ENCODE measurements at places on chromosomes 16 and 17. TPM values are rescaled to one million over a fixed set of nuclear protein-coding genes. Genes with fewer than 3 reads are reported as not detected.

The TEKT1 gene
- total RNA-seq, result not detected

The TPSD1 gene
- not detected for total RNA-seq

The CNGB1 gene
- not detected for total RNA-seq

The TBC1D3I gene
- 1.9 TPM for total RNA-seq

The ACE gene
- 6.4 TPM for total RNA-seq

The AXIN2 gene
- 10.2 TPM for total RNA-seq

The TEX14 gene
- total RNA-seq, result 0.22 TPM

- H3K4me3 ChIP-seq, result no peak overlapping the region
- DNase-seq, result no peak
- peaks cover 3% of the 10 kb centered on the region for H3K4me1 ChIP-seq
- no peak overlapping the region for H3K27ac ChIP-seq
Measured at GRCh38 chr17:51818777-51819176, 339.7 kb downstream of the CA10 start.

GRCh38 chr17:2125013-2125535, 70.2 kb downstream of the HIC1 start:
- no peak overlapping the region for H3K27ac ChIP-seq
- H3K27me3 ChIP-seq, result no peaks in the 10 kb centered on the region
- H3K4me1 ChIP-seq, result no peaks in the 10 kb centered on the region
- peaks cover 9% of the 10 kb centered on the region for H3K36me3 ChIP-seq

DNA sequence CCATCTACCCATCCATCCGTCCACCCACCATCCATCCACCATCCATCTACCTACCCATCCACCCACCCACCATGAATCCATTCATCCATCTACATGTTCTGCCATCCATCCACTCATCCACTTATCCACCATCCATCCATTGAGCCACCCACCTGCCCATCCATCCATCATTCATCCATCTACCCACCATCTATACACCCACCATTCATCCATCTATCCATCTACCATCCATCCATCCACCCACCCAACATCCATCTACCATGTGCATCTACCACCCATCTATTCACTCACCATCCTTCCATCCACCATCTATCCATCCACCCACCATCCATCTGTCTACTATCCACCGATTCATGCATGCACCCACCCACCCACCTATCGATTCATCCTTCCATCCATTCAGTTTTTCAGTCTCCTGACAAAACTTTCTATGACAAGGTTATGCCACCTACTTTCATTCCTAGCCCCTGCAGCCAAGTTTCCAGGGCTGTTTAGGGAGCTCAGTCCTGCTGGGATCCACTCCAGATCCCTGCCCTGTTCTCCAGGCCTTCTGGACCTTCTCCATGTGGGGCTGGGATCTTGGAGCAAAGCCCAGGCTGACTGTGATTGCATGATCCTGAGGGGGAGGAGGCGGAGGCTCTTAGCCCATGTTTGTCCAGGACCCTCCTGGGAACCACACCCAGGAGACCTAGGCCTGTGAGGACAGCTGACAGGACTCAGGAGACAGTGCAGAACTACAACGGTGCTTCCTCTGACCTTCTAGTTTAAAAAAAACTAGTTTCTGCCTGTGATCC, 27.4 kb downstream of the BCO1 start:
- no peak for DNase-seq
- H3K4me3 ChIP-seq, result no peak overlapping the region
- peaks cover 6% of the 10 kb centered on the region for H3K4me1 ChIP-seq
- peaks cover 2% of the 10 kb centered on the region for H3K36me3 ChIP-seq
- H3K27me3 ChIP-seq, result no peaks in the 10 kb centered on the region

DNA sequence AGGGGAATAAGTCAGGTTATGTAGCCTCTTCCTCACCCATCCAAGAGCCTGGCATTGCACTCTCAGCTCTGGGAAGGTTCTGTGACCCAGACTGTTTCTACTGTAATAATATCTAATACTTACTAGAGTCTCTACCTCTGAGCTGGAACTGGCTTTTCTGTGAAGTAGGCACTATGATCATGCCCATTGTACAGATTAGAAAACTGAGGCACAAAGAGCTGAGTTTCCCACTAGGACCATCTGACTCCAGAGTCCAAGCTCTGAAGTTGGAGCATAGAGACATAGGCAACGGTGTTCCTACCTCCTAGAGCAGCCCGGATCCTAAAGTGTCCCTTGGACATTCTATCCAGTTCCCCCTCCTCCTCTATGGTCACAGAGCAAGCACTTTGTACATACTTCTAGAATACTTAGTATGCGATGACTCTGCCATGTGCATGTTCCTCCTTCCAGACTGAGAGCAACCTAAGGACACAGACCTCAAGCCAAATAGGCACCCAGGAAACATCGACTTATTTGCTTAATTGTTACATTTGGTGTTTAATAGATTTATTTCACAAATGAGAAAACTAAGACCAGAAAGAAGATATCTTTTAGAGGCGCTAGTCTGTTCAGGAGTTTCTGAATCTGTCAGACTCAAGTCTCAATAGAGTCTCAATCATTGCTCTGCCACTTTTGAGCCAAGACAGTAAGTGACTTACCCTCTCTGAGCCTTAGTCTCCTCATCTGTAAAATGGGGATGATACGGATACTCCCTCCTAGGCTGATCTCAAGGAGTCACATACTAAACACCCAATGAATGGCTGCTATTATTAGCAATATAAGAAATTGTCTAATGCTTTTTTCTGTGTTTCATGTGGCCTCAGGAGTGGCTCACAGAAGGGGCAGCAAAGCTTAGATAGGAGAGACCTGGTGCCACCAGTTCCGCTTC, 3.6 kb downstream of the CLEC19A start:
- no peaks in the 10 kb centered on the region for H3K27me3 ChIP-seq
- no peak for DNase-seq
- no peak overlapping the region for H3K27ac ChIP-seq
- peaks cover 15% of the 10 kb centered on the region for H3K4me1 ChIP-seq
- no peak overlapping the region for H3K4me3 ChIP-seq
- H3K36me3 ChIP-seq, result no peaks in the 10 kb centered on the region

GRCh38 chr16:22322021-22322471, 24.8 kb downstream of the POLR3E start:
- H3K36me3 ChIP-seq, result peaks cover 6% of the 10 kb centered on the region
- H3K4me3 ChIP-seq, result no peak overlapping the region
- no peaks in the 10 kb centered on the region for H3K27me3 ChIP-seq
- no peak for DNase-seq
- peaks cover 3% of the 10 kb centered on the region for H3K4me1 ChIP-seq
- H3K27ac ChIP-seq, result no peak overlapping the region

DNA sequence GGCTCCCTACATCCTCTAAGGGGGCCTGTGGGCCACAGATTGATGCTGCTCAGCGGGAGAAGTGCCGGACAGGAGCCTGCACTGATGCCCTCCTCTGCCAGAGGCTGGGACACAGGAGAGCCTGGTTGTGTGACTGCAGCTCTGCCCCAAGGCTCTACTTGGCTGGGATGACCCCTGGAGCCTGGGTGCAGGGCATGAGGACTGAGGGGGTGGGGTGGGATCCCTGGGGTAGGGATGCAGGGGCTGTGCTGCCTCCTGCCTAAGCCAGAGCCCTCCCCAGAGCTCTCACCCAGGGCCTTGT, 577 bp downstream of the EVPLL start:
- peaks cover 7% of the 10 kb centered on the region for H3K27me3 ChIP-seq
- no peak overlapping the region for H3K4me3 ChIP-seq
- H3K4me1 ChIP-seq, result no peaks in the 10 kb centered on the region
- H3K27ac ChIP-seq, result no peak overlapping the region
- no peaks in the 10 kb centered on the region for H3K36me3 ChIP-seq

DNA sequence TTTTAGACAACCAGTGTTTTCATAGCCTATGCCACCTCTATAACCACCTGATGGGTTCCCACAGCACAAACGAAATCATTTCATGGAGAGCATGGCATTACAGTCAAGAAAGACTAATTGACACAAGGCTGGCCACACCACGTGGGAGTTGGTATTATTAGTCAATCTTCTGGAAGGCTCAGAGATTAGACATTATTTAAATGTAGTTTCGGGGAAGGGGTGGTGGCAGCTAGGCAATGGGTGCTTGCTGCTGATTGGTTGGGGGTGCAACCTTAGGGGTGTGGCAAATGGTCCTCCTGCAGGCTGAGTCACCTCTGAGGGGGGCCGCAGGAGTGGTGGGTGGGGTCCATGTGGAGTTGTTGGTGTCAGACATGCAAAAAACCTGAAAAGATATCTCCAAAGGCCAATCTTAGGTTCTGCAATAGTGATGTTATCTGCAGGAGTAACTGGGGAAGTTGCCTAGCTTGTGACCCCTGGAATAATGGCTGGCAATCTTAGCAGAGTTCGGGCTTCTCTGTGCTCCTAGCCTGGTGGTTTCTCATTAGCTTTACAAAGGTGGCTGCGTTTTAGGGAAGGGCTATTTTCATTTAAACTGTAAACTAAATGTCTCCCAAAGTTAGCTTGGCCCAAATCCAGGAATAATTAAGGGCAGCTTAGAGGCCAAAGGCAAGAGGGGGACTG, 4.6 kb downstream of the TEN1 start:
- H3K4me3 ChIP-seq, result no peak overlapping the region
- no peaks in the 10 kb centered on the region for H3K27me3 ChIP-seq
- H3K27ac ChIP-seq, result peak overlapping the region; percentile 91
- peaks cover 30% of the 10 kb centered on the region for H3K4me1 ChIP-seq

DNA sequence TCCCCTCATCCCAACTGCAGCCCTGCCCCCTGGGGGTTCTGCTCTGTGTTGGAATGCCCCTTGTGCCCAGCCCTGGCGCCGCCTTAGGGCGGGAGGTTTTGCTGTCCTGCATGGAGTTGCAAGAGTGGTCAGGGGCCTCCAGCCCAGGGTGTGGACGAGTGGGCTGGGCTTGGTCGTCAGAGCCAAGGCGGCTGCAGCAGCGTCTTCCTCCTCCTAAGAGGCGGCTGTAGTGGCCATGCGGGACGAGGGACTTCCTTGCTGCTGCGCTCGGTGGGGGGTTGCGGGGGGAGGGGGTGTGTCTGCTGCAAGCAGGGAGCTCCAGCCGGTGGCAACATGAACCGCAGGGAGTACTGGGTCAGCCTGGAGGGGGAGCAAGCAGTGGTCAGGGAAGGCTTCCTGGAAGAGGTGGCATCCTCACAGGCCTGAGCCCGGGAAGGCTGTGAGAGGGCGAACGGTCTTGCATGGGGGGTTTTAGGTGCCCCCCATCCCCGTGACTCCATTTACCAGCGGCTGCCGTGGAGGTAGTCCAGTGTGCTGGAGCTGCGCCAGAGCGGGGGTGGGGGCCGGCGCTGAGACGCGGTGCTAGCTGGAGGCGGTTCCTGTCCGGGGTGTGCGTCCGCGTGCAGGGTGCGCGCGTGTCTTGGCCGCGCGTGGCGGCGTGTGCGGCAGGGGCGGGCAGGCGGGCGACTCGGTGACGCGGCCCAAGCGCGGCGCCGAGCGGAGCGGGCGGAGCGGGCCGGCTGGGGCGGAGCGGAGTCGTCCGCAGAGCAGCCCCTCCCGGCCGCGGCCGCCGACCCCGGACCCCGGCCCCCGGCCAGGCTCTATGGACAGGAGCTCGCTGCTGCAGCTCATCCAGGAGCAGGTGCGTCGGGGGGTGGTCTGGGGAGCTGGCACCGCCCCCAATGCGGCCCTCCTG, at the start of gene RHBDL1:
TSS of gene RHBDL1 (plus strand) at position 704 of the 916 bp plus-strand sequence. CDS start at position 824, 120 bp downstream.
- no peaks in the 10 kb centered on the region for H3K36me3 ChIP-seq
- peaks cover 4% of the 10 kb centered on the region for H3K27me3 ChIP-seq
- H3K27ac ChIP-seq, result no peak within 1 kb of the TSS

- H3K27me3 ChIP-seq, result no peaks in the 10 kb centered on the region
- no peaks in the 10 kb centered on the region for H3K4me1 ChIP-seq
- H3K4me3 ChIP-seq, result no peak overlapping the region
- no peaks in the 10 kb centered on the region for H3K36me3 ChIP-seq
- no peak for DNase-seq
Measured at GRCh38 chr17:69404399-69404798, 10.1 kb upstream of the MAP2K6 start.

GRCh38 chr17:47604598-47604927, 45.2 kb upstream of the KPNB1 start:
- peak overlapping the region; percentile 69 for H3K27ac ChIP-seq
- H3K4me1 ChIP-seq, result no peaks in the 10 kb centered on the region
- H3K4me3 ChIP-seq, result no peak overlapping the region
- no peak for DNase-seq

- no peaks in the 10 kb centered on the region for H3K36me3 ChIP-seq
- H3K4me1 ChIP-seq, result no peaks in the 10 kb centered on the region
- no peak for DNase-seq
- peaks cover 8% of the 10 kb centered on the region for H3K27me3 ChIP-seq
- no peak overlapping the region for H3K27ac ChIP-seq
Measured at GRCh38 chr17:33242375-33243124, 50.5 kb downstream of the ASIC2 start.

GRCh38 chr16:57627184-57627871, 1.1 kb upstream of the ADGRG1 start:
- no peak for DNase-seq
- H3K27ac ChIP-seq, result no peak overlapping the region
- H3K27me3 ChIP-seq, result peaks cover 37% of the 10 kb centered on the region

DNA sequence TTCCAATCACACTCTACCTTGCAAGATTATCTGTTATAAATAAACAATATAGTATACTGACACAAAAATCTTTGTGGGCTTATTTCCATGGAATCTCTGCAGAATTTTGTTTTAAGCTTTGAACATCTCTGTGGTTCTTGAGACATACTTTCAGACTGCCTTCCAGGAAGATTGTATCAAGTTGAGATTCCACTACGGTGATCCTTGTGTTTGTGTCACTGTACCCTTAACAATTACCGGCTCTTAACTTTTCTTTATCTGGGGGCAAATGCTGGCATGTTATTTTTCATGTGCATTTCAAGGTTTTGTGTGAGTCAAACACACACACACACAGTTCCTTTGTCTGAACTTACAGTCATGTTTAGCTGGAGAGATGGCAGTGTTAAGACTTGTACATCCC, 472.7 kb upstream of the HSBP1 start:
- H3K27me3 ChIP-seq, result no peaks in the 10 kb centered on the region
- H3K27ac ChIP-seq, result no peak overlapping the region
- no peaks in the 10 kb centered on the region for H3K36me3 ChIP-seq
- peaks cover 5% of the 10 kb centered on the region for H3K4me1 ChIP-seq

DNA sequence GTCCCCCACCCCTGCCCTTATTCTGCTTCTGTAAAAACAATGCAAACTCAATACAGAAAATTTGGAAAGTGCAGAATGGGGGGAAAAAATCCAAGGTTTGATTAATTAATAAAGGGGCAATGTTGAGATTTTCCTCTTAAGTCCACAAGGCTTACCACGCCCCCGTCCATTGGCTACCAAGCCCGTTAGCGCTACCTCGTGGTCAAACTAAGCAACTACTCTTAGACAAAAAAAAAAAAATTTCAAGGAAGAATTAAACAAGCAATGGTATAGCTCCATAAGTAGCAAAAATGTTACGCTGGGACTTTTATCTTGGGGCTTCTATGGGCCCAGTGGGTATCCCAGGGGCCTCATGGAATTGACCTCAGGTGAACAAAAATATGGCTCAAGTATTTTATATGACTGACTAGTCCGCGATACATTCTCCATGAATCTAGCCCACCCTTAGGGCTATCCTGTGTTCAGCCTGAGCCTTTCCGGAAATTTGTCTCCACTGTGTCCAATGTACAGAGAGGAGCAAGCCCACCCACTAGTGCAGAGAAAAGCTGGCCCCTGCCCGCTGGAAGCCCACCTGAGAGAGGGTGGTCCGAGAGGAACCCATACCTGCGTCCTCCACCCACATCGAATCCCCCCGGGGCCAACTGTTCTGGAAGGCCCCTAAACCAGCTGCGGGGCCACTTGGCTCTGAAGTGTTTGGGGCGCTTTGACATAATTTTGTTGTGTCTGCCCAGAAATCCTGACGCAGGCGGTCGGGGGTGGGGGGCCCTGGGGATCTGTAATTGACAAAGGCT, 19.1 kb upstream of the TEX2 start:
- no peaks in the 10 kb centered on the region for H3K4me1 ChIP-seq
- no peak overlapping the region for H3K27ac ChIP-seq
- no peaks in the 10 kb centered on the region for H3K36me3 ChIP-seq
- no peaks in the 10 kb centered on the region for H3K27me3 ChIP-seq
- H3K4me3 ChIP-seq, result no peak overlapping the region

All from progenitor cell of endocrine pancreas (in vitro differentiated cells).